ENCODE measurements at places on chromosomes 4 and X. TPM values are rescaled to one million over a fixed set of nuclear protein-coding genes. Genes with fewer than 3 reads are reported as not detected.

The LRIT3 gene
- total RNA-seq: 0.08 TPM

- no peak for DNase-seq
Measured at GRCh38 chrX:48196745-48197201, at the start of gene SSX5. Gene SSX5, minus strand, starts transcription at chrX:48196795. Its CDS starts 1,437 bp downstream, at chrX:48195358.

GRCh38 chr4:41257257-41257901, 651 bp downstream of the UCHL1 start:
- peak; percentile 54 for DNase-seq

- no peak for DNase-seq
Measured at GRCh38 chr4:72377491-72378194, 191.4 kb downstream of the ADAMTS3 start.

- DNase-seq: peak; percentile 92
Measured at GRCh38 chrX:129931411-129932015, 25.5 kb downstream of the UTP14A start.

DNA sequence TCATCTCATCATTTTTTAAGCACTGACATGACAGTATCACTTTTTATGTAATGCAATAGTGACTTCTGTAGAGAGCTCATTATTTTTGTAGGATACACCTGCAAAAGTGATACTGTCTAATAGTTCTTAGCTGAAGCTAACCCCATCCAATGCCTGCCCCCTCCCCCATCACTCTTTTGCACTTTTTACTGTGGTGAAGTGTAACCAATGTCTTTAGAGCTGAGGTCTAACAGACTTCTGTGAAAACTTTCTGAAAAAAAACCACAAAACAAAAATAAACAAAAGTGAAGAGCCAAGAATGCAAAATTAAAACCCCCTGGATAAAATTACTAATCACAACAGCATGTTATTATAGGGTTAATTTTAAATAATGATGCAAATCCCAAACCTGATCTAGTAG, 301.1 kb downstream of the ANK2 start:
- DNase-seq: no peak

Measured in psoas muscle (tissue), 8 donors.